NCI-H1436 (cell line): ENCODE measurements at places on chromosomes 3 and 15.

GRCh38 chr3:106624154-106624553 lies 753.1 kb upstream of the CCDC54 start:
- DNase-seq, result no peak

DNA sequence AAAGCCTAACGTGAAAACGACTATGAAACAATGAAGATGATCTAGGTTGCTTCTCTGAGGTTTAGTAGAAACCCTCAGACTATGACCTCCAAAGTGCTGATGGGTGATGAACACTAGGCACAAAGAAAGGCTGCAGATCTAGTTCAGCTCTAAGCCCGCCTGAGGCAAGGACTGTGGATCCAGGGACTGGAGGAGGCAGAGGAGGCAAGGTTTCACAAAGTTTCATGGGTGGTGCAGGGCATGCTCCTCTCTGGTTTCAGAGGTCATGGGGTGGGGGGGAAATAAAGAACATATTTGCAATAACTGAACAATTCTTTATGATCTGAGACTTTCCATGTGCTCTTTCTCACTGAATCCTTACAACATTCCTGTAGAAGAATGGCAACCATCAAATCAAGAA lies 679.2 kb downstream of the NTRK3 start:
- DNase-seq, result no peak

DNA sequence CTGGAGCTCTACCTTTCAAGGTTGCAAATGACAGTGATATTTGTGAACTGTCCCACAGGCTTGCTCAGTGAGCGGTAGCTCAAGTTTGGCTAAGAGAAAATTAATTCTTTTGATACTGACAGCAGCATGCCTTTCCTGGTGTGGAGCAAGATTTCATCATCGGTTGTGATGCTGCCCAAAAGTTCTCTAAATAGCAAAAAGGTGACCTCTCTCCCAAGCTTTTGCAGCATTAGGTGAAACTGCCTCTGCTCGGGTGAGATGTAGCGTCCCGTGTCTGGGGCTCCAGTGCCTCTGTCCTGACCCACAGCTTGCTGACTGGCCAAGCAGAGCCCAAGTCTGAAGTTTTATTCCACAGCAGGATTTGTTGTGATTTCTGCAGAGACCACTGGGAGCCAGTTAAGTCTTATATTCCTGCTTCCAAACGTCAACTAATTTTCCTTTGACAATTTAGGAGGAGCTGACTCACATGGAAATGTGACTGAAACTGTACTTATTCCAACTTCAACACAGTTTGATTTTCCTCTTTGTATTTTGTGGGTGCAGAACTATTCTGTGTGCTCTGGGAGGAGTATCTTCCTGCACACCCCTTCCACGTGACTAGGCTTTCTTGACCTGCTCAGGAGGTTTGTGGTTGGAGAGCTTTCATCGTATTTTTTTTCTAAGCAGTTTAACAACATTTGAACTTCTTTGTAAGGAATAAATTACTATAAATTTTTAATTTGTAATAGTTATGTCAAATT lies 5.9 kb downstream of the SYNM start:
- DNase-seq, result no peak

DNA sequence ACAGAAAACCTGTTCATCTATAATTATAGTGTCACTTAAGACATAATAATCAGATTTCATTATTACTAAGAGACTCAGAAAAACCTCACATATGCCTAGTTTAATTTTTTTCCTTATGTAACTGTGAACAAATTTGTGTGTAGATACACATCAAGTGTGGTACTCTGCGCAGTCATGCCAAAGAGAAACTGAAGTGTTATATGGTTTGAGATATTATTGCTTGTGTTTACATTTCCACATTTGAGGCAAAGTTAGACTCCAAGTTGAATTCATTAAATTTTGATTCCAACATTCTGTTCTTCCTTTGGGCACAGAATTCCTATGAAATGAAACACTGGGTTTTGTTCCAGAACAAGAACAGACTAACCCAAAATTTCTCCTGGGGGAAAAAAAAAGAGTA lies 2.2 kb downstream of the MBNL1 start:
- DNase-seq, result no peak

DNA sequence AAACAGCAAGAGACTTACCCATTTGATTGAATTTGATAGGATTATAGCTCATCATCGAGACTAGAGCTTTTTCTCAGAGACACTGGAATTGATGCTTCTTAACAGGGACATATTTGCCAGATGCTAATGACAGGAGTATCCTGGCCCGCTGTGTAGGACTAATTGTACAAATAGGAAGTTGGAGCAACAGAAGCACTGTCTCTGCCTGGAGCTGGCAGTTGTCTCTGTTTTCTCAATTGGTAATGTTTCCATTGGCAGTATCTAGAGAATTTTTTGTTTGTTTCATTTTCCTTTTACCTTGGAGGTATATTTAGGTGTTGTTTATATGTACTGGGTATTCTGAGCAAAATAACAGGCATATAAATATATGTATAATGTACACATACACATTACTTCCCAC lies 8.9 kb upstream of the PCOLCE2 start:
- no peak for DNase-seq

DNA sequence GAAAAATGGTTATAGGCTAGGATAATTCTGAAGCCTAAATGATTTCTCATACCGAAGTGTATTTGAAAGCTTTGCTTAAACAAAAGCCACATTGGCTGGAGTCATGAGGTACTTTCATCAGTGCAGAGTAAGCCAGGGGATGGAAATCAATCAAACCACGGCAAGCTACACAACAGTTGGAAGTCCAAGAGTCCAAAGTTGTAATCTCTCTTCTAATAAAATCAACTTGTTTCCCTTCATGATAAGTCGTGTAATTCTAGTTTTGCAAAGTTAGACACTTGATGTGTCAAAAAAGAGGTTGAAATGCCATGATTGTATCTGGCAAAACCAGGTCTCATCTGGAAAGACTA lies 250.5 kb upstream of the VEPH1 start:
- DNase-seq, result no peak

- peak; percentile 76 for DNase-seq
Observed at GRCh38 chr3:151838574-151839312, 24.8 kb downstream of the AADAC start.

DNA sequence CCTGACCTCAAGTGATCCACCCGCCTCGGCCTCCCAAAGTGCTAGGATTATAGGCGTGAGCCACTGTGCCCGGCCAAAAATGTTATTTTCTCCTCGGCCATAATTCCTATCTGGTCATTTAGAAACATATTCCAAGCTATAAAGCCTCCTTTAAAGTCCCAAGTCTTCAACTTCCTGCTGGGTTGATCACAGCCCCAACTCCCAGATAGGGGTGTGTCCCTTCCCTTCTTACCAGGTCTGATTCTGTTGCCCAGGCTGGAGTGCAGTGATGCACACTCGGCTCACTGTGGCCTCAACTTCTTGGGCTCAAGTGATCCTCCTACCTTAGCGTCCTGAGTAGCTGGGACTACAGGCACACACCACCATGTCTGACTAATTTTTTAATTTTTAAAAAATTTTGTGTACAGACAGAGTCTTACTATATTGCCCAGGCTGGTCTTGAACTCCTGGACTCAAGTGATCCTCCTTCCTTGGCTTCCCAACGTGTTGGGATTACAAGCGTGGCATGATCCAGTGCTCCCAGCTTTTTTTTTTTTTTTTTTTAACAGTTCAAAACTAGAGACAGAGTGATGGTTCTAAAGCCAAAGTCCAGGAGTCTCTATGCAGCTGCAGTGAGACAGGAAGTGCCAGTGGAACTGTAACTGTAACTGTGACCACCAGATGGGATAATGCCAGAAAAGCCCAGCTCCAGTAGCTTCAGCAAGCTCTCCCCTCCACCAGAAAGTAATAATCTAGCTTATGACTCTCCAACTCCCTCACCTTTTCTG lies 8.2 kb upstream of the PRKAR2A start:
- DNase-seq, result no peak

GRCh38 chr3:45664578-45664977 lies 24.6 kb upstream of the SACM1L start:
- no peak for DNase-seq

GRCh38 chr3:53821631-53822121 lies 24.5 kb downstream of the CHDH start:
- no peak for DNase-seq

DNA sequence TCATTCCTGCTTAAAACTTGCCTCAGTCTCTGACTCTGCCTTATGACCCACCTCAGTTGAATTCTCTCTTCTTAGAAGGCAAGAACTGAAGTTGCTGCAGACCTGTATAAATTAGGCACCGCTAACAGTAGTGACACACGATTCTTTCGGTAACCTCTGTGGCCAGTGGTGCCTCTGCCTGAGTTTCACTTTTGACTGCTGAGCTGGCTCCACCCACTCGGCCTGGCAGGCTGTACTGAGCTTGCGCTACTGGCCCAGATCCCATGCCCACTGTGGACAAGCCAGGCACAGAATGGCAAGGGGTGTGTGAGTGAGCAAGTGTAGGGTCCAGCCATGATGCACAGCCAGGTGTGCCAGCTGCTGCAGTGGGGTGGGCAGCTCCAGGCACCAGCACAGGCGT lies 19.1 kb upstream of the EIF1B start:
- DNase-seq, result no peak

DNA sequence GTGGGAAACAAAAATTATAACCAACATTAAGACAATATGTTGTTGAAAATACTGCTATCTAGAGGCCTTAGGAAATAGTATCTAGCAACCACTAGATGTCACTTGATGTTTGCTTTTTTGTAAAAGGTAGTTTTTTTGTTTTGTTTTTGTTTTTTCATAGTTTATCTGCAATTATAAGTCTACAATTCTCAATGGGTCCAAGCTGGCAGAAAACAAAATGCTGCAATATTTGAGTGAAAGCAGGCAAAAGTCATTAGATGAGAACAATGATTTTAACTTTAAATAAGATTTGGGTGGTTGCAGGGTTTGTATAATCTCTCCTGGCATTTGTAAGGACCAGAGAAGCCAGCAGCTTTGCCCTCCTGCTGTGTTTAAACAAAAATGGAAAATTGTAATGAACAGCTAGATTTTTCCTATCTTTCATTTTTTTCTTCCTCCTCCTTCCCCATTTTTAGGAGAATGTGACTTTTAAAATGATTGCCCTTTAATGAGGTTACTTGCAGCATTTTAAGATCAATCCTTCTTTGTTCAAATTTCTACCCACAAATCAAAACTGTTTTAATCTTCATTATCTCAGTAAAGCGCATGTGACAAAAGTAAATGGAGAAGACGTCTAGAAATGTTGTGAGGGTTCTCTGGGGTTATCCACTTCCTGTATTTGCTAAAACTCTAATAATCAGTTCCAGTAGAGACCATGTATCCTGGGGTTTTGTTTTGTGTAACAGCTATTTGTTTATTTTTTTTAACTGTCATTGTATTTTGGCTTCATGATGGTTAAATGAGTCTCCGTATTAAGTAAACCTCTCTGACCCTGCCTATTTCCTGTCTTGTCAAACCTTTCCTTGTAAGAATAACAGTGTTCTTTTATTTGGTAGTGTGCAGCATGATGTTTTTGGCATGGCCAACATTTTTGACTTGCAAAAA lies 27.3 kb downstream of the DUT start:
- peak; percentile 18 for DNase-seq

- DNase-seq, result no peak
Observed at GRCh38 chr3:21256932-21257331, 494.1 kb downstream of the ZNF385D start.

DNA sequence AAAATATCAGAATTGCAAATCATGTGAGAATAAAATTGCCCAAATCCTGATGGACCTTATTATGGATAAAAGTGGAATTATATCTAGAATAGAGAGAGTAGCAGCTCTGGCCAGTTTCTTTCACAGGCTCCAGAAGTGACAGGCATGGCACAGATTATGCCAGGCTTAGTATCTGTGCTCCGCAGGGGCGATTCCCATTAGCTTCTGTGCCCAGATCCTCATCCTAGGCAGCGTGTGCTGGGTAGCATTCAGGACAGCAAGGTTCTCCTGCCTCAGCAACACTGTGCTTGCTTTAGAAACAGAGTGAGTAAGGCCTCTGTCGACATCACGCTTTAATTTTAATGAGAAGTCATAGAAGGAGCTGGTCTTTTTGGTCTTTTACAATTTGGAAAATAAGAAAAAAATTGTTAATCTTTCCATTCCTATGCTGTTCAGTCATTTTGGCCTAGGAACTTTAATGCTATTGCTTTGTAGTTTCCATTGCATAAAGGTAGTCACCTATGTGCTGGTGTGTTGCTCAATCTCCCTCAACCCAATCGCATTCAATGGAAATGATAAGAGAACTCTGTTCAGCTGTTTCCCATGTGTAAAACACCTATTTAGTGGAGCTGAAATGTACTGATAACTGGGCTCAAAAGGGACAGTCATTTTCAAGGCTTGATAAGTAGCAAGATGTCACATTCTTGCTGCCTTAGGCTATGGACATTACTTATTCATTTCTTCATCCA lies 770.1 kb downstream of the AGBL1 start:
- DNase-seq, result no peak

GRCh38 chr15:25713736-25714537 lies 149.2 kb downstream of the ATP10A start:
- no peak for DNase-seq

DNA sequence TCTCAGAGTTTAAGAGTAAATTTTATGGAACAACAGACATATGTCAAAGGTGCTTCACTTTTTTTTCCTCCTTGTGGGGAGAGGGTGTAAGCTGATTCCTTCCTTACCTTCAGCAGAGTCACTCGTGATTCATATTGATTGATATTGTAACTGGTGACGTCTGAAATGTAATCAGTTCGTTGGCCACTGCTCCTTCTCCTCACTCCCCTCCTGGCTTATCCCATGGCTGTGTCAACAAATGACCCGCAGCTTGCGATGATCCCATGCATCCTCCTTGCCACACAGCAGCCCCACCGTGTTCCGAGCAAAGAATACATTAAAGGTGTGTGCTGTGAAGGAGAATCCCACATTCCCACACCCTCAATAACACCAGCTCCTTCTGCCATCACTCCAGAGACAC lies 7.3 kb downstream of the MGLL start:
- no peak for DNase-seq

DNA sequence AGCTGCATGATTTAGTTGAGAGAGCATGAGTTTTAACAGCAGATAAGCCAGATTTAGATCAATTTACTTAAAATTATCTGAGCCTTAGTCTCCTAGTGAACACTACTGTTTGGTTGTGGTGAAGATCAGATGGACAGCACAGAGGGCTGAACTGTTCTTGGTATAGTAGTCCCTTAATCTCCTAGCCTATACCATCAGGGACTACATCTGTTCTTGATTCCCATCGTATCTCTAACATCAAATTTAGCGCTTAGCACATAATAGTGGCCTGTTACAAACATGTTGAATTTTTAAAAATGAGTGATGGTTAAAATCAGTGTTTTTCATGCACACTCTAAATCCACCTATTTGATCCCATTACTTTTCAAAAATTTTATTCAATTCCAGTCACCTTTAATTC lies 507.7 kb downstream of the GRM7 start:
- DNase-seq, result no peak
